ENCODE measurements at places on chromosomes 11 and 22.
A peak's percentile ranks its signal among the peaks of the same experiment; 100 is the strongest.

- DNase-seq = peak; percentile 52
Observed at GRCh38 chr22:33270596-33270995, 212.4 kb upstream of the SYN3 start.

DNA sequence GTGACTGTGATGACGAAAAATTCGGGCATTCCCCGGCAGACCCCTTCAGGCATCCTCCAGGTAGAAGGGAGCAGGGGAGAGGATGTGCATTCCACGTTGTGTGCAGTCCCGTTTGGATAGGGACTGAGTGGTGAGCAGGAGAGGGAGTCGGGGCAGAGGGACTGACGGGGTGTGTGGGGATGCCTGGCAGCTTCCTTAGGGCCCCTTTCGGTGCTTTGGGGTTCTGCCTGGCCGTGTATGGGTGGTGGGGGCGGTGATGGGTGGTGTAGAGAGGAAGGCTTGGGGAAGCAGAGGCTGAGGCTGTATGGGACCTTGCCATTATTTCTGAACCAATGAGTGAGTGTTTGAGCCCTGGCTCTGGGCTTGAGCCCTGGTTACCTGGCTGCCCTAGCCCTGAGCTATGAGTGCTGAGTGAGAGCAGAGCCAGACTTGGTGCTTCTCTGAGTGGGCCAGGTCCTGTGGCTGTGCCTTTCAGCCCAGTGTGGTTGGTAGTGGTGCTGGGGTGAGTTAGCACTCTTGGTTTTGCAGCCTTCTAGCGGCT lies 914 bp downstream of the INPPL1 start:
- no peak for DNase-seq

DNA sequence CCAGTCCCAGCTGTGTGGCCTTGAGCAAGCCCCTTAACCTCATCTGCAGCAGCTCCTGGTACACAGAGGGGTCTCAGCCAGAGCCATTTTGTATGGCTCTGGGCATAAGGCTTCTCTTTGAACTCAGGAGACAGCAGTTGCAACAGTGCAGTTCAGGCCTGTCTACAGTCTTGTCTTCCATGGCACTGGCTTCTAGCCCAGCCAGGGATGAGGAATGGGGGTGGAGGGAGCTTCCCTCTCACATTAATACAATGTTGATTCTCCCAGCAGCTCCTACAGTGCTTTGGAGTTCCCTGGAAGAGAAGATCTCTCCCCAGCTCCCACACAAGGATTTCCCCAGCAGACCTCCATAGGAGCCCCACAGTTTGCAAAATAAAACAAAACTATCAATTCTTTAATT lies 350.2 kb downstream of the BUD13 start:
- no peak for DNase-seq

- no peak for DNase-seq
Observed at GRCh38 chr11:111722501-111722900, 43.7 kb downstream of the PPP2R1B start.

- no peak for DNase-seq
Observed at GRCh38 chr11:109298865-109299264, 123.1 kb upstream of the C11orf87 start.

- DNase-seq = no peak
Observed at GRCh38 chr11:17132654-17133053, 55.2 kb upstream of the RPS13 start.

GRCh38 chr11:29173660-29174062 lies 843.2 kb downstream of the KCNA4 start:
- DNase-seq = no peak

GRCh38 chr22:50730941-50731661 lies 6.9 kb upstream of the ACR start:
- no peak for DNase-seq

GRCh38 chr22:21961127-21961867 lies 8.6 kb upstream of the PPM1F start:
- DNase-seq = no peak

- DNase-seq = no peak
Observed at GRCh38 chr11:67416416-67417335, 1.2 kb downstream of the CARNS1 start.

DNA sequence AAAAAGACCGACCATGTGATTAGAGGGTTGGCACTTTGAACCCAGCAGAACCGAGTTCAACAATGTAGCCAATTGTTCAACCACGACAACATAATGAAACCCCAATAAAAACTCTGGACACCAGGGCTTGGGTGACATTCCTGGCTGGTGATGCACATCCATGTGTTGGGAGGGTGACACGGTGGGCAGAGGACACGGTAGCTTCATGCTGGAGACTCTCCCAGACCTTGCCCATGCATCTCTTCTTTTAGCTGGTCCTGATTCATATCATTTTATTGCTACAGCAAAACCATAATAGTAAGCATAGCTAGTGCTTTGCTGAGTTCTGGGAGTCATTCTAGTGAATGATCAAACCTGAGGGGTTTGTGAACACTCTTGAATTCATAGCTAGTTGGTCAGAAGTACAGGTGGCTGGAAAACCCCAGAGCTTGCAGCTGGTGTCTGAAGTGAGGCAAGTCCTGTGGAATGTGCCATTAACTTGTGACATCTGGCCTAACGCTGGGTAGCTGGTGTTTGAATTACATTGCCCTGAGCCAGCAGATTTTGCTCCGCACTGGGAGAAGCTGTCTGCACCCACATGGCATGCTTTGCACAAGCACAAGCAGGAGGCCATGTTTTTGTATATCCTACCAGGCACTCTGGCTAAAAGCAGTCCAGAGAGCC lies 14.0 kb downstream of the RPUSD4 start:
- DNase-seq = no peak

DNA sequence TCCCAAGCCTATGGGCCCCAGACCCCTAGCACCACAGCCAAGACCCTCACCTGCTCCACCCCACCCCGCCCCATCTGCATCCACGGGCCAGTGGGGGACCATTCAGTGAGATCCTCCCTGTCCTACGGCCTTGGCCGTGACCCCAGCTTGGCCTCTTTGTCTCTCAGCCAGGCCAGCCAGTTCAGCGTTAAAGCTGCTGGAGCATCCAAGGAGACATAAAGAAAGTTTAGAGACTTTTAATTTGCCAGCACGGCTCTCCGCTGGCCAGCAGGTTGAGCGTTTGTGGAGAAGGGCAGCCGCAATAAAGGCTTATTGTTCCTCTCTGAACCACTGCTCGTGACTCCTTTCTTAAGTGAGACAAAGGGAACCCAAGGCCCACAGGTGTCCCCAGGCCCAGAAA lies 49.3 kb upstream of the LMO1 start:
- no peak for DNase-seq

GRCh38 chr22:25027043-25027906 lies 74.8 kb downstream of the KIAA1671 start:
- no peak for DNase-seq

DNA sequence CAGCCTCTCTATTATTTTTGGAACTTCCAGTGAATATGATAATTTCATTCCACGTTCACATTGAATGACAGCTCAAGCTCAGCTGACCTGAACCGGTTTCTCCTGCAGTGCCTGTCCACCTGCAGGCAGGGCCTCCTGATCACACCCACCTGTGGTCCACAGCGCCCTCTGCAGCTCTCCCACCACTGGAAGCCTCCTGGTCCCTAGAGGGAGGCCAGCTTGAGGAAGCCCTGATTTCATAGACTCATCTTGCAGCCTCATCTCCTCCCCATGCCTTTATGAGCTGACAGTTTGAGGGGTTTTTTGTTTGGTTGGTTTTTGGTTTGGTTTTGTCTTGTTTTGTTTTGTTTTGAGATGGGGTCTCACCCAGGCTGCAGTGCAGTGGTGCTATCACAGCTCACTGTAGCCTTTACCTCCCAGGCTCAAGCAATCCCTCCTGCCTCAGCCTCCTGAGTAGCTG lies 29.9 kb upstream of the MALAT1 start:
- DNase-seq = no peak

GRCh38 chr22:39871008-39871798 lies 22.4 kb downstream of the ENTHD1 start:
- peak; percentile 6 for DNase-seq

GRCh38 chr11:72758304-72758689 lies 6.1 kb upstream of the ARAP1 start:
- no peak for DNase-seq

DNA sequence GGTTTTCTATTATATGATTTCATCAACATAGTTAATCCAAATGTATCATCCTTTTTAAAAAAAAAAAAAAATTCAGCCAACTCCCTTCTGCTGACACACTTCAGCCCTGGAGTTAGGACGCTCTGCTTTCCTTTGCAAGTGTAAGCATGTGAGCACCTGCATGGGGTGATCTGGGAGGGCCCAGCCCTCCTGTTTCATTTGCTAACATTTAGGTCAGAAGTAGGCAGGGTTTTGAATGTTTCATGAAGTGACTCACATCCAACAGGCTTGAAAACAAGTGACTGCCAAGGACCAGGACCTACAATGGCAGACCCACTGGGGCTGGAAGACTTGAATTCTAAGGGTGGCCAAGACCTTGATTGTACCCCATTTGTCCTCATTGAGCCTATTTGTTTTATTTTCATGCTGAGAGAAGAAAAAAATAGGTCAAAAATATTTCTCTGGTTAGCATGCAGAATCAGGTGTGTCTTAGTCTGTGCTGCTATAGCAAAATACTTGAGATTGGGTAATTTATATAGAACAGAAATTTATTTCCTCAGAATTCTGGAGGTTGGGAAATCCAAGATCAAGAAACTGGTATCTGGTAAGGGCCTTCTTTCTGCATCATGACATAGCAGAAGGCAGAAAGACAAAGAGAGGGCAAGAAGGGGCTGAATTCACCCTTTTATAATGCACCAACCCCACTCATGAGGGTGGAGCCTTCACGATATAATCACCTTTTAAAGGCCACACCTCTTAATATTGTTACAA lies 137.6 kb downstream of the CD44 start:
- DNase-seq = peak; percentile 41

- no peak for DNase-seq
Observed at GRCh38 chr22:29729161-29729560, 9.4 kb downstream of the CABP7 start.

GRCh38 chr22:41842996-41843970 lies 10.4 kb downstream of the SREBF2 start:
- no peak for DNase-seq

- DNase-seq = no peak
Observed at GRCh38 chr11:108431370-108431769, 36.0 kb downstream of the C11orf65 start.

GRCh38 chr11:67523556-67524479 lies 572 bp upstream of the CABP2 start:
- no peak for DNase-seq

GRCh38 chr11:64339754-64340408 lies at the start of gene CCDC88B:
CCDC88B (plus strand) TSS chr11:64340204; CDS start chr11:64340267, 63 bp downstream.
- no peak for DNase-seq

GRCh38 chr11:73334384-73335203 lies 26.5 kb downstream of the ARHGEF17 start:
- peak; percentile 51 for DNase-seq

GRCh38 chr11:128908391-128909246 lies 17.5 kb downstream of the KCNJ5 start:
- no peak for DNase-seq

- DNase-seq = peak; percentile 48
Observed at GRCh38 chr11:111729071-111729830, 36.9 kb downstream of the PPP2R1B start.

DNA sequence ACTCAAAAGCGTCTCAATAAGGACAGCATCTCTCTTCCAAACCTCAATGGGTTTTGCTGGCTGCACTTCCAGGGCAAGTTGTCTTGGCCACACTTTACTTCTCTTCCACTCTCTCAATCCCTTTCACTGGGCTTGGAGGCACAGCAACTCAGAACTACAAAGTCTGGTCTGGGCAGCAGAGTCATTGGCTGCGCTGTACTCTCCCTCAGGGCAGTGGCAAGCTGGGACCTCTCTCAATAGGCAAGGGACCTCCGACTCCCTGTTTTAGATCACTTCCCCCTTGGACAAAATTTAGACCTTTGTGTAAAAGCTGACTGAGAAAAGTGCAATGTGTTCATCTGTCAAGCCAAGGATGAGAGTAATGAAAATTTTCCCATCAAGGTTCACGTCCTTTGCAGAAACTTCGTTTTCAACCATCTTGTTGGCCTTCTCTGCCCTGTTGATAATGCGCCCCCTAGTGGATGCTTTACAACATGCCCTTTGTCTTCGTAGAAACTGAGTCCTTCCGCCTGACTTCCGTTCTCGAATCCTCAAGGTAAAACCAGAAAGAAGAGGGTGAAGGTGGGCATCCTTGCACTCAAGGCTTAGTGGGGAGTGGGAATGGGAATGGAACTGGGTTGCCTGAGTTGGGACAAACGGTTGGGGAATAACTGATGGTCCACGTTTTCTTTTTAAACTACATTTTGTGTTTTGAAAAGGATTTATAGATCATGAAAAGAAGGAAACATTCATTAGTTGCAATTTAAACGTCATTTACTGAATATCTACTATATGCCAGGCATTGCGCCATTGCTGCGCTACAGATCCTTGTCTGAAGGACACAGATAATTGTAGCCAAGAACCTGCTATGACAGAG lies 99.1 kb downstream of the CD44 start:
- no peak for DNase-seq

- DNase-seq = no peak
Observed at GRCh38 chr11:23944923-23945322, 551.9 kb upstream of the LUZP2 start.

DNA sequence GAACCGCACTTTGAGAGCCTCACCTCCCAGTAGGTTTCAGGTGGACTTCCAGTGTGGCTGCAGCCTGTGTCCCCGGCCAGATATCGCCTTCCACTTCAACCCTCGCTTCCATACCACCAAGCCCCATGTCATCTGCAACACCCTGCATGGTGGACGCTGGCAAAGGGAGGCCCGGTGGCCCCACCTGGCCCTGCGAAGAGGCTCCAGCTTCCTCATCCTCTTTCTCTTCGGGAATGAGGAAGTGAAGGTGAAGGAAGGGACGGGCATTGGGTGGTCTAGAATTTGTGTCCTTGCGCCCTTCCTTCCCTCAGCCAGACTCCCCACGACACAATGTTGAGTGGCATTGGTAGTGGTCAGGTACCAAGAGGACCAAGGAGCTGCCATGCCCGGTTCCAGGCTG lies 2.9 kb downstream of the LGALS12 start:
- DNase-seq = no peak

DNA sequence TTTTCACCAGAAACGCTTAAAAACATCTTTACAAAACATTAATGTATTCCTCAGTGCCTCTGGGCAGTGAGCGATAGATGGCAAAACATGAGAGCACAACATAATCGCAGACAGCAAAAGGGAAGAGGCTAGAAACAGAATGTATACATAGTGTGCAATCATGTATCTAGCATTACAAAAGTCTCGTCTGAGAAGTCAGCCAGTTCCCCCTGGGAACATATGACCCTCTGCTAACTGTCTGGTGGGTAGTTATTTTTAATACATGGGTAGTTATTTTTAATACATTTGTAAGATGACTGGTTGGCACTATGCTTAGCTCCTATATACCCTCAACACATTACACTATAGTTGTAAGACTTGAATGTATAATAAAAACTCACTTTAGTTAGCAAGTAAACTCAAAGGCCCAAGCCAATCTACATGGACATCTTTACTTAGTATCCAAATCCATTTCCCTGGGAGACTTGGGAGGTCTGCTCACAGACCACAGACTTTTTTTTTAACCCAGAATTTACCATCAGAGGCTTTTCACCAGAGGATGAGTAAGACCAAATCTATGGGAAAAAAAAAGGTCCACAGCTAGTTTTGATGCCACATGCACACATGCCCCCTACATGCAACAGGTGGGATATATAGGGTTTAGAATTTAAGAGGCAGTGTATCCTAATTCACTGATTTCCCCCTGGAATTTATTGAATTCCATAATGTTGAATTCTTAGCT lies 71.7 kb downstream of the AMBRA1 start:
- DNase-seq = no peak
